ENCODE measurements at places on chromosomes 6 and 20.

- peak; percentile 45 for DNase-seq
Observed at GRCh38 chr20:53826597-53827291, 233.1 kb upstream of the ZNF217 start.

- DNase-seq: no peak
Observed at GRCh38 chr6:6943421-6943820, 164.3 kb upstream of the RREB1 start.

DNA sequence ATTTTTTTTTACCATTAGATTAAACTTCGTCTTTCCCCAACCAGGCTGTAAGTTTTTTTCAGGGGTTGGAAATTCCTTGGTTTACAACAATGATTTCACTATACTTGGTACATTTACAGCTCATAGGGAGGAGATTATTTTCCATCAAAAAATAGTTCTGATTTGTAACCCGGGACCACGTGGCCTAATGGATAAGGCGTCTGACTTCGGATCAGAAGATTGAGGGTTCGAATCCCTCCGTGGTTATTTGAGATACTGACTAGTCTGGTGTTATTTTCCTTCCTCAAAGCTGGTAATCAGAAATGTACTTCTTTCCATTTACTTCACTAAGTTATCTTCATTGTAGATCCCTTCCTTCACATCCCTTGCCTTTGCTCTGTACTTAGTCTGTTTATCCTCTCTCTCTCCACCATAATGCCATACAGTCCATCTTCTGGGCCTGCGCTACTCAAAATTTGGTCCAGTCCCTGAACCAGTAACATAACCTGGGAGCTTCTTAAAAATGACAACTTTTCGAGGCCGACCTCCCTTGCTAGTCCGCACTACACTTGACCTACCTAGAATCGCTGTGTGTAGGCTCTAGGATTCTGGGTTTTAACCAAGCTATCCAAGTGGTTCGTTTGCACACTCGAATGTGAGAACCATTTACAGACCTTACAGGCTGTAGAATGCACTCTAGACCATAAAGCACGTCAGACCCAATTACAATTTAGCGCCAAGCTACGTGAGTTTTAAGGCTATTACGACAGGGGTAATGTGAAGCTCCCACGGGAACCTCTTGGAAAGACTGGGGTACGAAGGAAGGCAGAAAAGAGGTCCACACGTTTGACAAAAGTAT lies 42.1 kb upstream of the BTN3A2 start:
- DNase-seq: peak; percentile 93

- no peak for DNase-seq
Observed at GRCh38 chr20:36775196-36775595, 1.6 kb upstream of the DSN1 start.

- no peak for DNase-seq
Observed at GRCh38 chr6:44276667-44277640, 6.7 kb downstream of the TMEM151B start.

DNA sequence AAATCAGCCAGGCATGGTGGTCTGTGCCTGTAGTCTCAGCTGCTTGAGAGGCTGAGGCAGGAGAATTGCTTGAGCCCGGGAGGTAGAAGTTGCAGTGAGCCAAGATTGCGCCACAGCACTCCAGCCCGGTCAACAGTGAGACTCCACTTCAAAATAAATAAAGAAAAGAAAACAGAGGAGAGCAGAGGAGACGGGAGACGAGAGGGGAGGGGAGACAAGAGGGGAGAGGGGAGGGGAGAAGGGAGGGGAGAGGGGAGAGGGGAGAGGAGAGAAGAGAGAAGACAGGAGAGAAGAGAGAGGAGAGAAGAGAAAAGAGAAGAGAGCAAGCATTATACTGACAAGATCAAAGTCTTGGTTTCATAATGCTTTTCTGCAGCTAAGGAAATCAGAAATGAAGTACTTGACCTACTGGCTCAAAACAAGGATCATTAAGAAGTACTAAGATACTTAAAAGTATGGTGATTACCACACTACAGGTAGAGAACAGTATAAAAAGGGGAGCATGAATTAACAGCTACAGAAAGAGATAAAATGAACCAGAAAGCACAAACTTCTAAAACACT lies 30.5 kb downstream of the FAM8A1 start:
- DNase-seq: no peak

GRCh38 chr20:33172781-33173180 lies 4.8 kb downstream of the BPIFA2 start:
- DNase-seq: no peak

- no peak for DNase-seq
Observed at GRCh38 chr6:37867756-37868446, 48.4 kb downstream of the ZFAND3 start.

GRCh38 chr6:157383471-157383870 lies 2.5 kb downstream of the ZDHHC14 start:
- no peak for DNase-seq

GRCh38 chr20:46388201-46388836 lies 18.1 kb downstream of the ELMO2 start:
- no peak for DNase-seq

GRCh38 chr20:44204156-44204831 lies 6.3 kb downstream of the OSER1 start:
- peak; percentile 95 for DNase-seq

- no peak for DNase-seq
Observed at GRCh38 chr20:15297059-15297875, 959.9 kb upstream of the FLRT3 start.

DNA sequence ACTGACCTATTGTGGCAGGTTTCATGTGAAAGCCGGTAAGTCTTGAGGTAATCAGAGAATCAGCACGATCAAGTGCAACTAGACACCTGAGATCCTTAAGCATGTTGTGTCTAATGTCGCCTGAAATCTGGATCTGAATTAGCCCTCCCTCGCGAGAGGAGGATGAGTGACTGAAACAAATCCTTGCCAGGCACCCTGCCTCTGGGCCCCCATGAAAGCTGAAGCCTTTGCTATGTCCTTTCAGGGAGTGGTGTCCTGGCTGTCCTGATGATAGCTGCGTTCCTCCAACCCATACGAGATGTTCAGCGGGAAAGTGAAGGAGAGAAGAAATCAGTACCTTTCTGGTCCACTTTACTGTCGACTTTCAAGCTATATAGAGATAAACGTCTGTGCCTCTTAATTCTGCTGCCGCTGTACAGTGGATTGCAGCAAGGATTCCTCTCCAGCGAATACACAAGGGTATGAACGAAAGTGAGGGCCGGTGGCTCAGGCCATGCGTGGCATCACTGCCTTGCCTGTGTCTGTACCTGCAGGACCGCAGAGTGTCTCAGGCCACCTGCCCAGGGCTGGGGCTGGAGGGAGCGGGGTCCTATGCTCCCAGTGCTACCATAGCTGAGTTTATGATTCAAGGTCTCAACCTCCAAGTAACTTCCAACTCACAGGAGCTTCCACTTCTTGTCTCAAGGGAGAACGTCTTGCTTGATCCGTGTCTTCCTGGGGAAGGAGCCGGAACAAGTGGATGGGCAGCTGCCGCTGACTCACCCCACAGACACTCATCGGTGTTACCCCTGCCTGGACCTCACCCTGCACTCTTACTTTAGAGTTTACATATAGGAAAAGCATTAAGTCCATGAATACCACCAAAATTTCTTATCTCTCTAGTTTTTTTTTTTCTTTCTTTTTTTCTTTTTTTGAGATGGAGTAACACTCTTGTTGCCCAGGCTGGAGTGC lies 12.8 kb downstream of the UNC93A start:
- DNase-seq: no peak

DNA sequence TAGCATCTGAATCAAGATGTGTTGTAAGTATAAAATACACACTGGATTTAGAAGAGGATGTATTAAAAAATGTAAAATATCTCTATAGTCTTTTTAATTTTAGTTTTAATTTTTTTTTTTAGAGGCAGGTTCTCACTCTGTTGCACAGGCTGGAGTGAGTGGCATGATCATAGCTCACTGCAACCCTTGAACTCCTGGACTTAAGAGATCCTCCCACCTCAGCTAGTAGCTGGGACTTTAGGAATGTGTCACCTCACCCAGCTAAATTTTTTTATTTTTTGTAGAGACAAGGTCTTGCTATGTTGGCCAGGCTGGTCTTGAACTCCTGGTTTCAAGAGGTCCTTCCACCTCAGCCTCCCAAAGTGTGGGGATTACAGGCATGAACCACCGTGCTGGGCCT lies 46.7 kb upstream of the EPB41L1 start:
- DNase-seq: no peak

DNA sequence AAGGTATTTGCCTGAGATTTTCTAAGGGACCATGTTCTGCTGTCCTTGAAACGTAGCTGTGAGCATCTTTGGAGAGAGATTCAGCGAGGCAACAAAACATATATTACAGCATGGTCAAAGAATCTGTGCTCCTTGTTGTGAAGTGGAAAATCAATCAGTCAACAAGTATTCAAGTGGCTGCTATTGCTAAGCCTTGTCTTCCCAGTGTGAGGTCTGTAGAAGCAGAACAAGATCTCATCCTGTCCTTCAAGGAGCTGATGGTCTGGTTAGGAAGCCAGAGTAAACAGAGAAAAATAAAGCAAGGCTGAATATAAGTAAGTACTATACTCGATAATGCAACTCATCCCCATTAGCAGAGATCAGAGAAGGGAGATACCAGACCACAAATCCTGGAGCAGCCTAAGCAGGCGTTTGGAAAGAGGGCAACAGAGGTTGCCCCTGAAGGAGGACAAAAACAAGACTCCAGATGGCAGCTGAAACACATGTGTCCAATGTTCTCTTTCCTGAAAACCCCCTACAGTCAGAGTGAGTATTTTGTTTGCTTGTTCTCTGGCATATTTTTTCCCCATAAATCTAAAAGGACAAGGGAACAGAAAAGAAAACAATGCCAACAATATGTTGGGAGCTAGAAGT lies 392.0 kb downstream of the SYNE1 start:
- peak; percentile 48 for DNase-seq

DNA sequence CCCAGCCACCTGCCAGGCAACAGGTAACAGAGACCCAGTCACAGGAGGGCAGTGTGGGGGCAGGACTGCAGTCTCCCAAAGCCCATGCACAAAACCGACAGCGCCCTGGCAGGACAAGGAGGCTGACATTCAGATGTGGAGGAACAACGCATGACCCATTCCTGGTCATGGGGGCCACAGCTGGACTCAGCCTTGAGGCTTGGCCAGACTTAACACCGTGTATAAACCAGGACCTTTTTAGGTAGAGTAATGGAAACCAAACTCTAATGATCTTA lies 8.1 kb downstream of the GFRA4 start:
- no peak for DNase-seq

- peak; percentile 92 for DNase-seq
Observed at GRCh38 chr20:21981597-21982344, 276.3 kb downstream of the PAX1 start.

GRCh38 chr6:22512686-22513427 lies 56.5 kb upstream of the HDGFL1 start:
- peak; percentile 5 for DNase-seq

DNA sequence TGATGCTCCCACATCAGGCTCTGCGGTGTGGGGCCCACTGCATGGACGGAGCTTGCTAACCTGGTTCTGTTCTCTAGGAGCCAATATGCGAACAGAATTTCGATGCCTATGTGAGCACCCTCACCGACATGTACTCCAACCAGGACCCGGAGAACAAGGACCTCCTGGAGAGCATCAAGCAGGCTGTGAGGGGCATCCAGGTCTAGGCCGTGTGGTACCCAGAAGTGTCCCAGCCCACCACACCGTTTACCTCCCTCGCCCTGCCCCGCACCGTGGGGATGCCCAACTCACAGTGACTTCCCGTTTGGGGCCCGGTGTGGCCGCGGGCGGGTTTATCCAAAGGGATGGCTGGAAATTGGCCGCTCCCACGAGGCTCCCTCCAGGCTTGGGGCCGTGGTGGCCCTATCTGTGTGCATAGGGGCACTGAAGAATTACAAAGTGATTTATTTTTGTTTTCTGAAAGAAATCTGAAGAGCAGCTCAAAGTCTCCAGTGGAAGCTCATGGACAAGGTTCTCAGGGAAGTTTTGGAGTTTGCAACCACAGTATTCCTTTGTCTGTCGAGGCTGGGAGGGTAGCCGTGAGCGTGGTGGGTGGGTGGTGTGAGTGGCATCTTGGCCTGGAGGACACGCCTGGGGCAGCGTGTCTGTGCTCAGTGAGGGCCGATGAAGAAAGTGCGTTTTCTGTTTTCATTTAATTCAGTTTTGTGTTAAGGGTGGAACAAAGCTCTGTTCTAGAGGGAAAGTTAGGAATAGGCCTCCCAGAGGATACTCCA lies 15.1 kb upstream of the PCMTD2 start:
- DNase-seq: no peak

DNA sequence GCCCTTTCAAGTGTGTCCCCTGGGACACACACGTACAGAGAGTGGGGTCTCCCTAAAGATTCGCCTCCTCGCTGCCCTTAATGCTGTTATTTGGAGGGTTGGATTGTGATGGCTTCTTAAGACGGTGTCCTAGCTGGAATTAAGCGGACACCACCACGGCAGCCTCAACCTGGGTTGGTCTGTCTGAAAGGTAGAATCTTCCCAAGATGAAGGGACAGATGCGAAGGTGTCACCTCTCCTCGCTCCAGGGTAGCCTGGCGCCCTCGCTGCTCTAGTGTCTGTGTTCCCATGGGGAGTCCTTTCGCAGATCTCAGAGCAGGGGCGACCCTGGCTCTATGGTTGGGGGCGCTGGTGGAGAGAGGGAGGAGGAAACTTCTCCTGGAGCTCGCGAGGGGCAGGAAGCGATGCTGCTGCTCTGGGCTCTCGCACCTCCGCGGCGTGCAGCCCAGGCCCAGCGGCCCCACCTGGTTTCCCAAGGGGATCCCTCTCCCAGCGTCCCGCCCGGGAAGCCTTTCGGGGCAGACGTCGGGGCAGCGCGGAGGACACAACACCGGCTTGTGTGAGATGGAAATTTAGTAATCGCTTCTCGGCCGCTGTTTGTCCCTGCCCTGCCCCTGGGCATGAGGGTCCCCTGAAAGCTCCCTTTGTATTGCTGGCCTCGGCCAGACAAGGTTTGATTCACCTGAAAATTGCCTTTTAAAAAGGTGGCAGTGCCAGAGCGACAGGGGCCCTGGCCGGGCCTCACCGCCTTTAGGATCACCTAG lies 1.7 kb downstream of the RSPO3 start:
- no peak for DNase-seq

DNA sequence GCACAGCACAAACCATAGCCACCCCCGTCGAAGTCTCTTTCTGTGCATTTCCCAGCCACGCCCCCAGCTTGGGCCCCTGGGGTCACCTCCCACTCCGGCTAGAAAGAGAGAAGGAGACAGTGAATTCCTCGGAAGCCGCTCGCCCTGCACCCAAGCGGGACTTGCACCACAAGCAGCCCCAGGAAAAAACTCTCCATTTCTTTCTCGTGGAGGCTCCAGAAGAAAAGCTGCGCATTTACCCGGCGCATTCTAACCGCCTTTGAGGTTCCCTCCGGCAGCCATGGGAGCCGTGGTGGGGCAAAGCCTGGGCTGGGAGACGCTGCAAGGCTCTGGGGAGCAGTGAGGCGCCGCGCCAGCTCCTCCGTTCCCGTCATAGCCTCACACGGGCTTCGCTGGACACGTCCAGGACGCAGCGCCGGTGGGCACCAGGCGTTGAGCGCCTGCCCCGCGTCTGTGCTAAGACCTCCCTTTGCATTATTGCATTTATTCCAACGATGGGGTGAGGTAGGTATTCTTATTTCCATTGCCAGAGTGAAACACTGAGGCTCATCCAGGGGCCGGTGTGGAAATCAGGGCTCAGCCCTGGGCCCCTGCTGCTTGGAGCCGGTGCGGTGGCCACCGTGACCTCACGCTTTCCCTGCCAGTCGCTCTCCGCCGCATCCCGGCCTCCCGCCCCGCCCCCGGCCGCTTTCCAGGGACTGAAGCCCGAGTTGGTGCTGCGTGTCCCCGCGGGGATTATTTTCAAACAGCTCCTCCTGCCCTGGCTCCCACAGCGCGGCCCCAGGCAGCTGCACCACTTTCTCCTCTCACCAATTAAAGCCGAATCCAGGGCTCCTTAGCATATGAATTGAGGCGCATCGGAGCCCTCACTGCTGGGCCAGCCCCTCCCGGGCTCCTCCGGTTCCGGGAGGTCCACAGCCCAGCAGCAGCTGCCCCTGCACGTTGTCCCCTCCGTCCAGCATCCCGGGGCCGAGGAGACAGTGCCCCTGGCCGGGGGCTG lies 148.3 kb upstream of the AFDN start:
- no peak for DNase-seq

Measured in fibroblast of mammary gland (primary cell).